ENCODE measurements at places on chromosomes 2 and 18.

- H3K36me3 ChIP-seq: no peaks in the 10 kb centered on the region
- no peaks in the 10 kb centered on the region for H3K4me1 ChIP-seq
- DNase-seq: no peak
- H3K27ac ChIP-seq: no peak overlapping the region
- H3K4me3 ChIP-seq: no peak overlapping the region
These were observed 14.2 kb downstream of the TWSG1 start for GRCh38 chr18:9348766-9349165.

DNA sequence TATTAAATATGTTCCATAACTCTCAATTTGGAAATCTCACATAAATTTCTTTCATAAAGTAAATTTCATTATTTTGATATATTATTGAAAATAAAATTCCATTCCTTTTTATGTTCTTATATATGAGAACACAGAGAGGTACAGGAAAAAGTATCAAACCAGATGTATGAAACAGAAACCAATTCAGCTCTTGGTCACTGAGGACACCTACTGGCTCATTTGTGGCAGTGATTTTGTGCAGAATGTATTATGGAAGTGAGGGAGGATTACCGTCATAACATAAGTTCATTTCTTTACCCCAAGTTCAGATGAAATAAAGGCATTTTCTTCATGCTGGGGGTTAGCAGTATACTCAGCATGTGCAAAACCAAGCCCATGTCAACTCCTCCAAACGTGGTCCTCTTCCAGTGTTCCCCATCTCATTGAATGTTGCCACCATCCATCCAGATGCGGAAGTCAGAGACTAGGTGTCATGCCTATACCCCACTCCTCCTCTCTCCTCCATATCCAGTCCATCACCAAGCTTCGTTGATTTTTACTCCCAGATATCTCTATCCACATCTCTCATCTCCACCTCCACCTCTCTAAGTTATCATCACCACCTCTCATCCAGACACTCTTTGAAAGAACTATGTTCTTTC is 41.7 kb upstream of the MALL start:
- no peak overlapping the region for H3K4me3 ChIP-seq
- H3K27ac ChIP-seq: no peak overlapping the region
- peaks cover 5% of the 10 kb centered on the region for H3K4me1 ChIP-seq
- H3K36me3 ChIP-seq: no peaks in the 10 kb centered on the region
- H3K27me3 ChIP-seq: peaks cover 6% of the 10 kb centered on the region

GRCh38 chr2:33208400-33208799 is 261.6 kb downstream of the LTBP1 start:
- H3K27me3 ChIP-seq: peaks cover 8% of the 10 kb centered on the region
- H3K4me3 ChIP-seq: no peak overlapping the region
- no peak for DNase-seq
- no peaks in the 10 kb centered on the region for H3K36me3 ChIP-seq

- DNase-seq: peak; percentile 41
- H3K27me3 ChIP-seq: no peaks in the 10 kb centered on the region
- H3K27ac ChIP-seq: peak overlapping the region; percentile 93
These were observed 2.8 kb downstream of the CYTIP start for GRCh38 chr2:157441072-157441454.

GRCh38 chr2:223635080-223635479 is 32.9 kb upstream of the SCG2 start:
- H3K36me3 ChIP-seq: no peaks in the 10 kb centered on the region
- no peaks in the 10 kb centered on the region for H3K4me1 ChIP-seq
- H3K4me3 ChIP-seq: no peak overlapping the region
- no peak overlapping the region for H3K27ac ChIP-seq

- DNase-seq: no peak
- peaks cover 12% of the 10 kb centered on the region for H3K4me1 ChIP-seq
- no peaks in the 10 kb centered on the region for H3K36me3 ChIP-seq
- peak overlapping the region; percentile 57 for H3K4me3 ChIP-seq
- H3K27ac ChIP-seq: peak overlapping the region; percentile 92
These were observed 14.0 kb downstream of the TMEM247 start for GRCh38 chr2:46493241-46493970.

DNA sequence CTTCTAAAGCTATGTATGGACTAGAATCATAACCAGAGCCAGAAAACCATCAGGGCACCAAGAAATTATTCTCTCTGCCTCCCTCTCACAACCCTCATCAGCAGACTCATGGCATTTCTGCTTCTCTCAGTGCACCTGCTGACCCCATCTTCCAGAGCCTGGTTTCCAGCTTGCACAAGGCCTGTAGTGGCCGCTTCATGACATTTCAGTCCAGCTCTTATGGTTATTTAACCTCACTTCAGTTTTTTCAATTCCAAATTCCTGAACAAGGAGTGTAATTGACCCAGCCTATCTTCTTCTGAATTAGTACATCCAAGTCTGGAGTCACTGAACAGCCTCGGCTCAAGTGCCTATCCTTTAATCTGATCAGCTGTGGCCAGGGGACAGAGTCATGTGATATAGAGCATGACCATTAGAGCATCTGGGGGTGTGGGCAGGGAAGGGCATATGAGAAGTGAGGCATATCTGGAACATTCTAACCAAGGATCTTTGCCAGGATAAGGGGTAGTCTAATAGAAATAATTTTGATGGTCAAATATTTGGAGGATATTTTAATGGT is 97.2 kb upstream of the TMEM17 start:
- peaks cover 63% of the 10 kb centered on the region for H3K27me3 ChIP-seq
- no peaks in the 10 kb centered on the region for H3K36me3 ChIP-seq
- H3K4me1 ChIP-seq: no peaks in the 10 kb centered on the region
- no peak for DNase-seq

DNA sequence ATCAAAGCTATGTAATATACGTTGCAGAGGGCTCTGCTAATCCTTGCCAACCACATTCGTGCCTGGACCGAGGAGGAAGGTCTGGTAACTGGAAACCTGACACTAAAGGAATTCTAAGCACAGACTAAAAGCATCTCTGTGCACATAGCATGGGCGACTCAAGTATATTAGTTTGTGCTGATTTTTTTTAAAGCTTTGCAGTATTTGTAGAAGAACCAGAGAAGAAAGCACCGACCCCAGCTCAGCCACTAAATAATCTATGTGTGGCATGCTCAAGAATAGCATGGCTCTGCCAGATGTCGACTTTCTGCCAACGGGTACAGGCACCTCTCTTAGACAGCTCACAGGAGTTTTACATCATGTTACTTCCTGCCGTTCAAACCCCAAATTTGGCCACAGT is 73.2 kb upstream of the NRP2 start:
- H3K4me1 ChIP-seq: no peaks in the 10 kb centered on the region
- no peak overlapping the region for H3K27ac ChIP-seq
- H3K36me3 ChIP-seq: no peaks in the 10 kb centered on the region
- no peak overlapping the region for H3K4me3 ChIP-seq
- DNase-seq: no peak

- H3K36me3 ChIP-seq: peaks cover 2% of the 10 kb centered on the region
- no peak overlapping the region for H3K27ac ChIP-seq
- H3K4me3 ChIP-seq: peak overlapping the region; percentile 44
- no peak for DNase-seq
- peaks cover 11% of the 10 kb centered on the region for H3K4me1 ChIP-seq
- H3K27me3 ChIP-seq: peaks cover 67% of the 10 kb centered on the region
These were observed 677 bp upstream of the TMEM178A start for GRCh38 chr2:39664888-39665591.

DNA sequence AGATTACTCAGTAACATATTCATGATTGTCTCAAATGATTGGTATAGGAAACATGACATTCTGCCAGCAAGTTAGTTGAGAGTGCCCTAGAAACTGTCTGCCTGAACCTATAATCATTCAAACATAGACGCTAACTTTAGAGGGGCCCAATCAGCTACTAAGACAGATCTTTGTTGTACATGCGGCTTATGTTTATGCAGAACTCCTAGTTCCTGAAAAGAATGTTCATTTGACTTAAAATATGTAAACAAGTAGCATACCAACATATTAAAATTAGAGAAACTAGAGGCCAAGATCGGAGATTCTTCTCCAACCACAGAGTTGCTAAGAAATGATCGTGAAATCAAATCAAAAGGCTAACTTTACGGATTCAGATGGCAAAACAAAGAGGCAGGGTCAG is 4.2 kb upstream of the METAP1D start:
- DNase-seq: no peak
- H3K27ac ChIP-seq: no peak overlapping the region
- peaks cover 7% of the 10 kb centered on the region for H3K4me1 ChIP-seq
- no peak overlapping the region for H3K4me3 ChIP-seq
- H3K36me3 ChIP-seq: no peaks in the 10 kb centered on the region

- no peak for DNase-seq
- no peak overlapping the region for H3K27ac ChIP-seq
- H3K27me3 ChIP-seq: peaks cover 6% of the 10 kb centered on the region
- H3K36me3 ChIP-seq: no peaks in the 10 kb centered on the region
- H3K4me3 ChIP-seq: no peak overlapping the region
These were observed 330.8 kb downstream of the CYP26B1 start for GRCh38 chr2:71816815-71817214.

GRCh38 chr2:72081451-72081850 is 66.2 kb downstream of the CYP26B1 start:
- H3K27ac ChIP-seq: no peak overlapping the region
- H3K36me3 ChIP-seq: no peaks in the 10 kb centered on the region
- no peak for DNase-seq
- no peaks in the 10 kb centered on the region for H3K4me1 ChIP-seq
- peaks cover 29% of the 10 kb centered on the region for H3K27me3 ChIP-seq

DNA sequence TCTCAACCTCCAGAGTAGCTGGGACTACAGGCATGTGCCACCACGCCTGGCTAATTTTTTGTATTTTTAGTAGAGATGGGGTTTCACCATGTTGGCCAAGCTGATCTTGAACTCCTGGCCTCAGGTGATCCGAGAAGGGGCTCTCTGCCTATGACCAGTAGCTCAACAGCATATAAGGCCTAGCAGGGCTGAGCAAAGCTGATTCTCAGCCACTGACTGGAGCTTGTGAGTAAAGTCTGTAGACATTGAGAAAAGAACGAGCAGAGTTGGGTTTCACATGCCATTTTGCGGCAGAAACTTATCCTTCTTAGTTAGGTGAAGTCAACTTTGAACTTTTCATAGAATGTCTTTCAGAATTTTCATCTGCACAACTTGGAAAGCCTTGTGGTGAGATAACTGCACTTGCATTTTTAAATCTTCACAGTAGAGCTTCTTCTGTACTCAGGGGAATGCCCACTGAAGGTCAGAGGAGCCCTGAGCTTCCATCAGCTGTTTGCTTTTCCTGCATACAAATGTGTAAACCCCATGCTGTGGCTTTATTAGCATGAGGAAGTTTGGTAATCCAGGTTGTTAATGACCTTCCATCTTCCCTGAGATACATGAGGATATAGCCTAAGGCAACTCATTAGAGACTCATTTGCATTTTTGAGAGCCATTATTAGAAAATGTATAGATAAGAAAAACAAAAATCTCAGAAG is 602.4 kb downstream of the METTL4 start:
- no peak overlapping the region for H3K4me3 ChIP-seq
- no peaks in the 10 kb centered on the region for H3K4me1 ChIP-seq
- no peaks in the 10 kb centered on the region for H3K27me3 ChIP-seq
- DNase-seq: no peak
- no peaks in the 10 kb centered on the region for H3K36me3 ChIP-seq

DNA sequence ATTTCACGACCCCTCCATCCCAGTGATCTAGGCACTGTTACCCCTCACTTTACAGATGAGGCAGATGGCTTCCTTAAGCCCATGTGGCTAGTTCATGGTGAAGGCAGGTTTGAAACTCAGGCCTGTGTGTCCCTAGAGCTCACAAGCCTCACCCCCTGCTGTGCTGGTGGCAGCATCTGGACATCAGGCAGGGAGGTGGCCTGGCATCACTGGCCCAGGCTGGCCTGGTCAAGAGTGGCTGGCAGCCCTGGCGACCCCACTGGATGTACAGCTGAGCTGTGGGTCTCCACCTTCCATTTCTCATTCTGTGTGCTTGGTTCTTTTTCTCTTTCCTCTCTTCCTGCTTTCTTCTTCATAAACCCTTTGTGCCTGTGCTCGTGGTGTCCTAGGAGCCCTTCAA is 56.3 kb downstream of the BOLA3 start:
- H3K4me3 ChIP-seq: no peak overlapping the region
- peaks cover 45% of the 10 kb centered on the region for H3K36me3 ChIP-seq

GRCh38 chr2:234457421-234457820 is 39.5 kb downstream of the ARL4C start:
- H3K27ac ChIP-seq: peak overlapping the region; percentile 49
- H3K36me3 ChIP-seq: peaks cover 9% of the 10 kb centered on the region
- H3K27me3 ChIP-seq: no peaks in the 10 kb centered on the region
- H3K4me3 ChIP-seq: no peak overlapping the region

DNA sequence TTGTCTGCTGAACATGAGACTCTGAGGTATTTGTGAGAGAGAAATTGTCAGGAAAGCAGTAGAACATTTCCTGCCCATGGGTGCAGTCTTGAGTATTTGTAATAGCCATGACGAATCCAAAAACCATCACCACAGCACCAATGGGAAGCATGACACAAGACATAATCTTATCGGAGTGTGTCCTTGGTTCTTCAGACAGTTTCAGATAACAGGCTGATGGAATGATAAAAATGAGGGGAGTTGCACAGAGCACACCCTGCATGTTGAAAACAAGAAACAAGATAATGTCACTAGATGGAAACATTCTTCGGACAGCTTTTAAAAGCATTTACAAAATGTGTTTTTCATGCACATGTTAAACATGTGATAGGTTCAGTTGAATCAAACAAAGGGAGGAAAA is 56.9 kb downstream of the SLC38A11 start:
- no peaks in the 10 kb centered on the region for H3K27me3 ChIP-seq
- H3K27ac ChIP-seq: no peak overlapping the region
- no peak overlapping the region for H3K4me3 ChIP-seq
- H3K4me1 ChIP-seq: no peaks in the 10 kb centered on the region

DNA sequence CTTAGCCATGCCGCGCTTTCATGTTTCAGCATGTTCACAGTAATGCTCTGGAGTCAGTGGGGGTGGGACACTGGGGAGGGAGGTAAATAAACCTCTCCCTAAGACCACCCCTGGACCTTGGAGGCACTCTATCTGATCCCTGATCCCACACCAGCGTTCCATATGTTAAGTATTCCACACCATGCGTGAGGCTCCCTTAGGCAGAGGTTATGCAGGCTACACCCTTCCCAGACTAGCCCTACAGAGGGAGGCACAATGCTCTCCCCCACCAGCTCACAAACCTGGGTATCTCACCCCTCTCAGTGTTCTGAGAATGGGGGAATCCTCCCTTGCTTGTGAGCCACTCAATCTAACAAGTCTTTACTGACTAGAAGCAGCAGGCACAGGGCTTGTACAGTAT is 1610.4 kb upstream of the ZEB2 start:
- no peak overlapping the region for H3K27ac ChIP-seq
- H3K4me3 ChIP-seq: no peak overlapping the region
- no peaks in the 10 kb centered on the region for H3K27me3 ChIP-seq
- no peaks in the 10 kb centered on the region for H3K36me3 ChIP-seq

GRCh38 chr2:455015-455705 is 167.3 kb upstream of the ALKAL2 start:
- H3K4me3 ChIP-seq: peak overlapping the region; percentile 39
- DNase-seq: peak; percentile 14
- no peaks in the 10 kb centered on the region for H3K36me3 ChIP-seq
- peaks cover 37% of the 10 kb centered on the region for H3K4me1 ChIP-seq

Measured in effector memory CD8-positive, alpha-beta T cell (primary cell).